Bone marrow (tissue), 2 donors: ENCODE measurements at places on chromosomes 4 and X.

GRCh38 chr4:16663732-16664131 lies 234.7 kb downstream of the LDB2 start:
- no peak for DNase-seq

- no peak for DNase-seq
Observed at GRCh38 chr4:123299212-123299691, 97.3 kb upstream of the SPRY1 start.

- peak; percentile 1 for DNase-seq
Observed at GRCh38 chrX:39174772-39175417, 373.6 kb downstream of the MID1IP1 start.

- no peak for DNase-seq
Observed at GRCh38 chr4:101067383-101067782, 279.9 kb downstream of the PPP3CA start.

DNA sequence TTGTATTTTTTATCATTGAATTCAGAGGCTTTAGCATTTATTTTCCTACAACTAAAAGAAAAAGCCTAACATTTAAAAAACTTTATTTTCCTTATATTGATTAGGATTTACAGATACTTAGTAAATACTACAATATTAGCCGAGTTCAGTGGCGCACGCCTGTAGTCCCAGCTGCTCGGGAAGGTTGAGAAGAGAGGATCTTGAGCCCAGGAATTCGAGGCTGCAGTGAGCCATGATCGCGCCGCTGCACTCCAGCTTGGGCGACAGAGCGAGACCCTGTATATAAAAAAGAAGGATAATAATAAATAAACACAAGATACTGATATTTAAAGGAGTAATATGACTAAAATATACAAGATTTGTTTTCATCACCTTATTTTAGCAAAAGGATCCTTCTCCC lies 681 bp upstream of the UPF3B start:
- no peak for DNase-seq

DNA sequence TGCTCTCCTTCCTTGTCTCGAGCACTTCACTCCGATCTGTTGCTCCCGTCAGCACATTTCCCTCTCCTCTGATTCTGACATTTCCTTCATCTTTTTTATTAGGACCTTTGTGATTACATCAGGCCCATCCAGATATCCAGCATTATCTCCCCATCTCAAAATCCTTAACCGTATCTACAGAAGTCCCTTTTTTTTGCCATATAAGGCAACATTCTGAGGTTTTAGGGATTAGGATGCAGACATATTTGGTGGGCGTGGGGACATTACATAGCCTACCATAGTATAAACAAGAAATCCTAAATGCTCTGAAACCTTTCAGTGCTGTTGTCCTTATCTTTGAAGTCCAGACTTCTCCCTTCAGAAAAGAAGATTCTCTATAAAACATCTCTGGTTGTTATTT lies 505.0 kb upstream of the PITX2 start:
- no peak for DNase-seq

DNA sequence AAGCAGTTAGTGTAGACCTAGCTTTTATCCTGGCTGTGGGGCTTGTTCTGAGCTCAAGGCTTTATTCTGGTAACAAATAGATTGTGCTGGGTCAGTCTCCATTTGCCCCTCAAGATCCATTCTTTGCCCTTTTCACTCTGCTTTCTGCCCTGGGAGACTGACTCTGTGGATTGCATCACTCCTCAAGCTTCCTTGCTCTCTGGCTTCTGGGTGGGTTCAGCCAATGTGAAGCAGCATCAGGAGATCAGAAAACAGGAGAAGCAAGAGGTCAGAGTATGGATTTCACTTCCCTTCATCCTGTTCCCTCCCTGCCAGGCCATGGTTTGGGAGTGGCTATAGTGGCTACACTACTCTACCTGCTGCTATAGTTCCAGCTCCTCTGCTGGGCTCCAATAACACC lies 184.1 kb upstream of the NDP start:
- DNase-seq = no peak

GRCh38 chrX:43822014-43822413 lies 60.2 kb downstream of the MAOB start:
- no peak for DNase-seq

GRCh38 chr4:104344342-104344980 lies 150.2 kb downstream of the CXXC4 start:
- DNase-seq = no peak

DNA sequence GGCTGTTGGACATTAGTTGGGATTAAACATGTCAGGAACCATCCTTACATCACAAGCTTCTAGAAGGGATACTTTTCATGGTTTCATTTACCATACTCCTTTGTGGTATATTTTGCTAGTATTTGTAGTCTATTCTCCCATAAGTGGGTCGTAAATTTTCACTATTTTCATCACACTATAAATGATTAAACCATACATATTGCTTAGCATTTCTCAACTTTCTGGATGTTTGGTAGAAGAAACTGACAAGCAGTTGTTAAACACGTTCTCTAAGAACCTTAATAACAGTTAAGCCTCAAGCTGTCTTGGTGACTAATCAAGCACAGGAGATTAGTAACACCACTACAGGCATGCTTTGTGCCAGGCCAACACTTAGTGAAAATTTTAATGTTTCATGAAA lies 375.5 kb downstream of the NAF1 start:
- no peak for DNase-seq

DNA sequence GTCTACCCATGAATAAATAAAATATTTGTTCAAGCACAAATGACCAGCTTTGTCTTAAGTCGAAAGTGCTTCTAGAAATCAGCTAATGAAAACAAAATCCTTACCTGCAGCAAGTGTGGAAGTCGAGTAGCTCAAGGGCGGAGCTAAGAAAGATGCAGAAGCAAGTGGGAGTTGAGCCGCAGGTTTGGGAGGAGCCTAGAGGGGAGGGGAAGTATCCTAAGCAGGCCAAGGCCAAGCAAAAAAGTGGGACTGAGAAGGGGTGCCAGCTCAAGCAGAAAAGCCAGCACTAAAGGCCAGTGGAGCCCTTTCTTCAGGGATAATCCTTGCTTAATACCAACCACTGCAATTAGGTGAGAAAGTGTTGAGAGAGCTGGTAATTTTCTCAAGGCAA lies 60.8 kb downstream of the DLG3 start:
- no peak for DNase-seq

- DNase-seq = no peak
Observed at GRCh38 chrX:146854281-146854680, 39.7 kb upstream of the CXorf51A start.

- no peak for DNase-seq
Observed at GRCh38 chrX:47992095-47992380, 11.8 kb downstream of the ZNF182 start.

- no peak for DNase-seq
Observed at GRCh38 chr4:78024576-78025091, 32.5 kb upstream of the FRAS1 start.

GRCh38 chr4:62004881-62005280 lies 804.8 kb downstream of the ADGRL3 start:
- DNase-seq = no peak

GRCh38 chrX:17597836-17598439 lies 139.4 kb upstream of the SCML1 start:
- no peak for DNase-seq

GRCh38 chr4:99821918-99822503 lies 5.4 kb downstream of the DAPP1 start:
- DNase-seq = peak; percentile 82

DNA sequence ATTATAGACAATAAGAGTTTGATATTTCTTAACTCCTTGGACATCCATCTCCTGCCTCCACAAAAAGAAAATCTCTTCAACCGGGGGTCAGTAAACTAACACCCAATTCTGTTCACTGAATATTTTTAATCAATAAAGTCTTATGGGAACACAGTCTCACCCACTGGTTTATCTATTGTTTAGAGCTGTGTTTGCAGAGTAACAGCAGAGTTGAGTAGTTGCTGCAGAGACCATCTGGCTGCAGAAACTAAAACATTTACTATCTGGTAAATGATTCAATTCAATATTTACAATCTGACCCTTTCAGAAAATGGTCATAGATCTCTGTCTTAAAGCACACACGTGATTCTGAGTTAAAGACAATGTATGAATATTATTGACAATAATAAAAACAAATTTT lies 94.0 kb downstream of the TMA16 start:
- no peak for DNase-seq

DNA sequence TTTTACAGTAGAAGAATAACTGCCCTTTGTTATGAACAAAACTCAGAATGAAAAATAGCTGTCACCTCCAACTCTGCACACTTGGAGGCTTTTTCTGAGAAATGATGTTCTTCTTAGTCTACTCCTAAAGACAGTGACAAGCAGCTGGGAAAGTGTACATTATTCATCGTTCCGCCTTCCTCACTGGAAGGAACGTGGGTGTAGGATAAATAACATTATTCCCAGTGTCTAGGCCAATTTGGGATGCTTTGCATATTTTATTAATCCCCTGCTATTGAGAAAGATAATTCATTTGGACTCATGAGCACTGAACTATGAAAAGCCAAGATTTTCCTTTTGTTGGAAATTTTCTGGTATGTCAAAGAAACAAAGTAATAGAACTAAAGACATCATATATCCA lies 87.8 kb downstream of the VCX2 start:
- DNase-seq = no peak

DNA sequence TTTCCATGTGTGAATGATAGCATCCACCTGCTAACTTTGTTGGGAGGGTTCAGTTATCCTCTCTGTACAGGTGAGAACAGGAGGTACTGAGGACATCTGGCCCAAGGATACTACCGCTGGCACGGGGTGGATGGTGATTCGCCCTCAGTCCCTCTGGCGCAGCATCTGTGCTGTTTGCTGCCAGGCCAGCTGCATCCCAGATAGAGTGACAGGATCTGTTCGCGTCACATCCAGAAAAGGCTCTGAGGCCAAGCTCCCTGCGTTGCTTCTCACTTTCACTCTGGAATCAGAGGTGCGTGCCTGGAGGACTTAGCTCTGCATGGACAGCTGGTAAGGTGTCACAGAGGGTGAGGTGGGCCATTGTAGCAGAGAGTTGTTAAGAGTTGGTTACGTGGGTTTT lies 95.4 kb downstream of the TBL1X start:
- DNase-seq = no peak

GRCh38 chr4:159401226-159401712 lies 298.4 kb downstream of the RAPGEF2 start:
- peak; percentile 65 for DNase-seq

DNA sequence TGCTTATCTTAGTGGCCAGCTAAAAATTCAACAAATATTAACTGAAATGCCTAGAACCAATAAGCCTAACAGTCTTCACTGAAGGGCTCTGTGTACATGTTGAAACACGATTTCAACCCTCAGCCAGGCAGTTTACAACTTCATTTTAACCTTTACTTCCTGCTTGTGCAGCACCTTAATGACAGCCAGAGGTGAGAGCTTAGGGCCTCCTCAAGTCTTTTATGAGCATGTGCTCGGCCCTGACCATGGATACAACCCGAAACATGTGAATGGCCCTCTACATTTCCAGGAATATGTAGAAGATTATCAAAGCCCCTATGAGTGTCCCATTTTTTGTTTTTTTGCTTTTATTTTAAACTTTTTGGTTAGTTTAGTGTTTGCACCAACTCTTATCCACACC lies 88.3 kb downstream of the MSN start:
- no peak for DNase-seq

GRCh38 chr4:104906276-104906675 lies 240.4 kb upstream of the TET2 start:
- no peak for DNase-seq

- no peak for DNase-seq
Observed at GRCh38 chr4:164755432-164755831, 1.5 kb downstream of the SMIM31 start.

- no peak for DNase-seq
Observed at GRCh38 chr4:138953961-138954371, 61.6 kb upstream of the NOCT start.

DNA sequence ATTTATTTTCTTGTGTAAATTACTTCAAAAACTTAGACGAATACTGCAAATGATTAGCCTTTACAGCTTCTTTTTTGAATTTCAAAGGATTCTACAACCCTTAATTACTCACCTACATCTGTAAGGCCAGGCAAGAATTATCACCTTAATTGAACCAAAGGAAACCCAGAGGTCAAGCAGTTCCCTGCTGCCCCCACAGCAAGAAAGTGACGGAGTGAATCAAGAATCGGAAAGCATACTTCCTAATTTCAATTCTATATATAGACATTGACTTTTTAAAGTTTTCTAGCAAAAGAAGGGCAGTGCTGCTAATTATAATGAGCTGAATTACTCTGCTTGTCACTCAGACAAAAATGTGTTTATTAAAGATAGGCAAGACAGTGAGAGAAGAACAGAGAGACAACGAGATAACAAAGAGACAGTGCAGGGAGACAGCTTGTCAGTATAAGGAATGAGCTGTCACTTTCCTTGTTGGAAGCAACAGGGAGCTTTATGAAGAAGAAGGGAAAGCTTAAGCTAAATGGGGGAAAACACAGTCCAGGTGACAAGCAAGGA lies 47.5 kb upstream of the SPANXN4 start:
- no peak for DNase-seq

GRCh38 chr4:45518832-45519231 lies 605.0 kb downstream of the GABRG1 start:
- no peak for DNase-seq

GRCh38 chr4:140754918-140755773 lies 1.0 kb downstream of the TBC1D9 start:
- no peak for DNase-seq

- peak; percentile 57 for DNase-seq
Observed at GRCh38 chr4:78776729-78777575, 802 bp downstream of the BMP2K start.

DNA sequence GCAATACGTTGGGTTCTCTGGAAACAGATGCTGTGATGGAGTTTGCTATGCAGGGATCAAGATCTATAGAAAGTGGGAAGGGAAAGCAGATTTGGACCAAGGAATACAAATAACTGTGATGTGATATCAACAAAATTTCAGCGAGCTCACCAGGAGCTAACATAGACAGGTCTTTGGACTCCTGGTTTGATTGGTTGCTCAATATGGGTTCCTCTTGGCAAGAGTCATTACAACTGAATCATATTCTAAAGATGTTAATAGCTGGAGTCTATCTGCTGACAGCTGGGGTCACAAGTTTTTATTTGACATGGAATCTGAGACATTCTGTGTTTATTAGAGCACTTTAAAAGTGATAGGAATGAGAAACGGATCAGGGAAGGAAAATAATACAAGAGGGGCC lies 637.6 kb upstream of the GNPDA2 start:
- no peak for DNase-seq
